Fibroblast of the conjunctiva (primary cell): ENCODE measurements at places on chromosomes 1 and 21.
A peak's percentile ranks its signal among the peaks of the same experiment; 100 is the strongest.

DNA sequence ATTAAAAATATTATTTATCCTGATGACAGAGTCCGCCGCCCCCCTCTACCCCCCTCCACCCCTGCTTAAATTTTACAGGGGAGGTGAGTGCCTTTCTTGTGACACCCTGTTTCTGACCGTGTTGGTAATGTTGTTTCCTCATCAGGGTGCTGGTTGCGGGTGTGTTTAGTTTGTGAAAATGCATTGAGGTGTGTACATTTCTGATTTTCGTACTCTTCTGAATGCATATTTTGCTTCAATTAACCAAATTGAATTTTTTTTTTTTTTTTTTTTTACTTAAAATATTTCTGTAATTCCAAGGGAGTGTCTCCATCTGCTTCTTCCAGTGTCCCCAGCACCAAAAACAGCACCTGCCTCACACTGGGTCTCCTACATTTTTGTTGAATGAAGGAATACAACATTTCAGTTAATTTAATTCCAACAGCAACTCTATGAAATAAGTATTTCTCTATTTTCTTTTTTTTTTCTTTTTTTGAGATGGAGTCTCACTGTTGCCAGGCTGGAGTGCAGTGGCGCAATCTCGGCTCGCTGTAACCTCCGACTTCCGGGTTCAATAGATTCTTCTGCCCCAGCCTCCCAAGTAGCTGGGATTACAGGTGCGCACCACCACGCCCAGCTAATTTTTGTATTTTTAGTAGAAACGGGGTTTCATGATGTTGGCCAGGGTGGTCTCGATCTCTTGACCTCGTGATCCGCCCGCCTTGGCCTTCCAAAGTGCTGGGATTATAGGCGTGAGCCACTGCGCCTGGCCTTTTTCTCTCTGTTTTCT, 5.6 kb upstream of the SLC2A1 start:
- DNase-seq: no peak

DNA sequence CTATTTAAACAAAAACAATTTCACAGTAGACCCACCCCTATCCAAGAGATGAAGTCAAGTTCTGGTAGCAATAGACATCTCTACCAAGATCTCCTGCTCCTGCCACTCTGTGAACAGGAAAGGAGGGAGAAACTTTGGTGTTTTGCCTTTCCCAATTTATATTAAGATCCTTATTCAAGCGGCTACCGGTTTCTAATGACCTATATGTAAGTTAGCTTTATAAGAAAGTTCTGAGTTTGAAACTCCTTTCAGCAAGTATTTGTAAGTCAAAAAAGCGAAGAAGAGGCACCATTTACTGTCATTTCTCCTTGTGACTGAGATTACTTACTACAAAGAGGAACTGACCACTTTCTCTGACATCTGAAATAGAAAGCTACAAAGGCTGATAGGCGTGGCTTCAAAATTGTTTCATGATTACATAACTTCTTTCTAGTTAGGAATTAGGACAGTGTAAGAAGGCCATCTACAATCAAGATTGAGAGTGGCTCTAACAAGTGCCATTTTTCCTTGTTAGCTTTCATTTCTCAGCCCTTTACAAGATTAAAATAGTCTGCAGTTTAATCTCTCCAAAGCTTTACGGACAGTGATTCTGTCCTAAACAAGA, at the start of gene MNDA:
Gene MNDA (plus strand): TSS at position 448 of the 604 bp plus-strand sequence. CDS start 10,803 bp downstream, outside the sequence.
- no peak for DNase-seq

- DNase-seq: no peak
Observed at GRCh38 chr1:243658594-243659105, 191.4 kb downstream of the AKT3 start.

GRCh38 chr1:226825037-226825745, 45.2 kb upstream of the PSEN2 start:
- no peak for DNase-seq

DNA sequence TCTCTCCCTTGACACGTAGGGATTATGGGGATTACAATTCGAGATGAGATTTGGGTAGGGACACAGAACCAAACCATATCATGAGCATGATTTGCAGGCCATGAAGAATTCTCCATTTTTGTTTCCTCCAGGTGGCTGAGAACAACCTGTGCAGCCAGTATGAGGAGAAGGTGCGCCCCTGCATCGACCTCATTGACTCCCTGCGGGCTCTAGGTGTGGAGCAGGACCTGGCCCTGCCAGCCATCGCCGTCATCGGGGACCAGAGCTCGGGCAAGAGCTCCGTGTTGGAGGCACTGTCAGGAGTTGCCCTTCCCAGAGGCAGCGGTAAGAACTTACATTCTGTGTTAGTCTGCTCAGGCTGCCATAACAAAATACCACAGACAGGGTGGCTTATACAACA, 9.7 kb downstream of the MX1 start:
- DNase-seq: no peak

DNA sequence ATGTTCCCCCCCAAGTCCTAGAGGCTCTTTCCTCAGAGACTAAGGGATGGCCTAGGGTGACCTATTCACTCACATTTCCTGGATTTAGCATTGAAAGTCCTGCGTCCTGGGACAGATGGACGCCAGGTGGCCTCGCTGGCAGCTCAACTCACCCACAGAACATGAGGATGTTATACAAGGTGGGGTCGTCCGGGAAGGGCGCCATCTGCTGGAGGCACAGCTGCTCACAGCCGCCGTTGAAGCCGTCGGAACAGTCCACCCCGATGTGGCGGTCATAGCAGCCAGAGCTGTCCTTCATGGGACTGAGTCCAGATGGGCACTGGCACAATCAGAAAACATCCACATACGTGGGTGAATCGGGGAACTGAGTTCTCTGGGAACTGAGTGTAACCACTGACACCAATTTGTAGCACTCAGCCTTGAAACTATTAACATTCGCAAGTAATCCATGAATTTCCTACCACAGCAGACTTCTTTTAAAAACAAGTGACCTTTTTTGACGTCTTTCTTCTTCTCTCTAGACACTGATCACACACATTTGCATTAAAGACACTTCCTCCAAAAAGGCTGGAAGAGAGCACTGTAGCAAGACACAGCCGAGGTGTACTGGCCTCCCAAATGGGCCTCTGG, 215.4 kb downstream of the ASTN1 start:
- peak; percentile 1 for DNase-seq

GRCh38 chr1:68799096-68799495, 302.2 kb upstream of the DEPDC1 start:
- DNase-seq: no peak

DNA sequence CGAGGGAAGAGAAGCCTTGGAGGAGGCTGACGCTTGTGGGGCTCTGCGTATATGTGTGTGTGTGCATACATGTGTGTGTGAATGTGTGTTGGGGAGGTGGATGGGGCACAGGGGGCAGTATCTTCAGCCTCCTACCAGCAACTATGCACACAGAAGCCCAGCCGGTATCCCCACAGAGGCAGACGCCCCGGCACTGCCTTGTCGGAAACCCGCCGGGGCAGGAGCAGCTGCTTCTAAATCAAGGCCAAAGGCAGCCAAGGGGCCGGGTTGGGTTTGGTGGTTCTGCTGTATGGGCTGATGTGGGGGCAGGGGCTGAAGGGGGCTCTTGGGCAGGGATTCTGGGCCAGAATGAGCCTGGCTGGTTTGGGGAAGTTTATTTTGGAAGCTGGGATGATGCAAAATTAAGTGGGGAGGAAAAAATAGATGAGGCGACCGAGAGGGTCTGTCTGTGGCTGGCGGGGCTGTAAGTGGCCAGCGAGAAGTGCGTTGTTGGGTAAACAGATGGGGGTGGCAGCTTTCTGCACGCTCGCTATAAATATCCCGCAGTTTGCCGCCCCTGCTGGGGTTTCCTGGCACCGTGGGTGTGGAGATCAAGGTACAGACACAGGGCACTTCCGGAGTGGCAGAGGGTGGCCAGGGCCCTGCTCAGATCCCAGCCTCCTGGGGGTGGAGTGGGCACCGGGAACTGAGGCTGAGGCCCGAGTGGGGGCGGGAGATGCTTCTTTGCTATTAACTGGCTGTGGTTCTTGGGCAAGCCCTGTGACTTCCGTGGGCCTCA, 11.0 kb upstream of the WNT4 start:
- no peak for DNase-seq

GRCh38 chr1:23558140-23558871, 995 bp downstream of the ID3 start:
- DNase-seq: no peak

DNA sequence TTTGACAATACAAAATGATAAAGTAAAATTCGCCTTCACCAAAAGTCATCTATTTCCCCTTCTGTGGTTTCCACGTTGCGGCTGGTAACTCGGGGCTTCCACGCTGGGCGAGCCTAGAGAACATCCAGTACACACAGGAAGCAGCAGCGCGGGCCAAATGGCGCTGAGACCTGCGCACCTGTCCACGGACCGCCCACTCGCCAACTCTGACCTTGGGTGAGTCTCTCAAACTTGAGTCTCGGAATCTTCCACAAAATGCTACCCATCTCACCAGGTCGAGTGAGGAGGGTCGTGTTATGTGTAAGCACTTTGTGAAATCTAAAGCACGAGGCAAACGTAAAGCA, 820 bp upstream of the TTF2 start:
- DNase-seq: no peak

DNA sequence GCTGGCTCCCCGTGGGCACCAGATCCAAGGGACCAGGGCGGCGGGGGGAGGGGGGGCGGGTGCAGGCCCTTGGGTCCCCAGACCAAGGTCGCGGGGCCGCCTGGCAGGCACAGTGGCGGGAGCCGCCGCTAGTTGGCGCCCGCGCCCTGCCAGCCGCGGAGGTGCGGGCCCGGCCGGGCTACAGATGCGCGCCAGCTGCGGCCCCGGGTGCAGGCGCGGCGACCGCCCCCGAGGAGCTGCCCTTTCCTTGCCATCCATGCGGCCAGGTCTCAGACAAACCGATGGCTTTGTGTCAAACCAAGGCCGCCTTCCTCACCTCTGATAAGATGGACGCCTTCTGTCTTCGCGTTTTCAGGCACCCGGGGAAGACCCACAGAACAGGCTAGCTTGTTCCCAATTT, 2.2 kb upstream of the RUNX3 start:
- no peak for DNase-seq

DNA sequence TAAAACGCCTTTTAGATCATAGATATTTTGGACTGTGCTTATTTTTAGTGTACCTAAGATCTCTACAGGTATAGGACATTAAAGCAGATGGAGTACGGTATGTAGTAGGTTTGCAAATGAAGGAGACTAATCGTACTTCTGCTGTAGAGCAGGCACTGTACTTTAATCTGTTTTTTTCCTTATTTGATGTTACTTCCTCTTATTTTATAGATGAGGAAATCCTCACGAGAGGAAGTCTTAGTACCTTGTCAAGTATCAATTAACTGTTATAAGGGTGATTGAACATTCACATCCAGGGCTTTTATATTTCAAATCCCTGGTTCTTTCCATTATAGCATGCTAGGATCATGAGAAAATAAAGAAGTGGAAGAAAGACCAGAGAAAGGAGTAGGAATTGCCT, 41.1 kb downstream of the CACHD1 start:
- no peak for DNase-seq

DNA sequence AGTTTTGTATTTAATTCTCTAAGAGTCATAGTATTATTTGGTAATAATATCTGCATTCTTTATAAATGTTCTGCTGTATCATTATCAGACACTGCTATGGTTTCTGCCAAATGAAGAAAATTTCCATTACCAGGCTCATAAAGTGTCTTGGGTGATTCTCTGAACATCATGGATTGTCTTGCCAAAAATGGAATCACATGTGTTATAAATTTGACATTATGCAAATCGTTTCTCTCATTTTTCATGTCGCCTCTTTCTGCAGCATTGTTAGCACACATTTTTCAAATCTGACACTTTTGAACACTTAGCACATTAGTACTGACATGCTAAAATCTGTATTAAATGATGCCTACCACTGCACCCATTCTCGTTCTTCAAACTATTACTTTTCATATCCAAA, 74.2 kb upstream of the NEK7 start:
- no peak for DNase-seq

DNA sequence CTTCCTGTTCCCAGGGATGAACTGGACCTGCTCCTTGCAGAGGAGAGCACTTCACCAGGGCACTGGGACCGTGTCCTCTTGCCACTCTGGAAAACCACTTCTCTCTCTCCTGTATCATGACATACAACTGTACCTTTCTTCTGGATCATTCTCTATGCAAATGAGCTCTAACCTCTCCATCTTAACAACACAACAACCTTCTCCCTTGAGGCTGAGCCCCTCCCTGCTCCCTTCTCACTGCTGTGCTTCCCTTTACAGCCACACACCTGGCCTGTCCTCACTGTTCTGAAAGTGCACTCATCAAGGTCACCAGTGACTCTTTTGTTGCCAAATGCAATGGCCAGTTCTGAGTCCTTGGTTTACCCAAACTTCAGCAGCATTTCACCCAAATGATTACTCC, 54.5 kb upstream of the MRPS6 start:
- DNase-seq: no peak

DNA sequence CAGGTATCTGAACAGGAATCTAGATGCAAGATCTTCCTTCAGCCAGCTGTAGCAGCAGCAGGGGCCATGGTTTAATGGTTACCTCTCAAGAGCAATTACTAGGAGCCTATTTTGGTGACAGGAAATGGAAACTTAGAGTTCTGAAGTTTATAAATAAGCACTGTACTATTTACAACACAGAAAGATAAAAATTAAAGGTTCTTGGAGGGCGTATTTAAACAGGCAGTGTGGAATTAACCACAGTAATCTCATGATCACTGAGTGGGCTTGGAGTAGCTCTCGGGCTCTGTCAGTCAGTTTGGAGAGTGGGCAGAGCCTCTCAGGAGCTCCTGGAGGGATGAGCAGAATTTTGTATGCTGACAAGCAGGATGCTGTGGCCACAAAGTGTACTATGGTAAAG, 10.2 kb upstream of the FCRL5 start:
- DNase-seq: no peak

DNA sequence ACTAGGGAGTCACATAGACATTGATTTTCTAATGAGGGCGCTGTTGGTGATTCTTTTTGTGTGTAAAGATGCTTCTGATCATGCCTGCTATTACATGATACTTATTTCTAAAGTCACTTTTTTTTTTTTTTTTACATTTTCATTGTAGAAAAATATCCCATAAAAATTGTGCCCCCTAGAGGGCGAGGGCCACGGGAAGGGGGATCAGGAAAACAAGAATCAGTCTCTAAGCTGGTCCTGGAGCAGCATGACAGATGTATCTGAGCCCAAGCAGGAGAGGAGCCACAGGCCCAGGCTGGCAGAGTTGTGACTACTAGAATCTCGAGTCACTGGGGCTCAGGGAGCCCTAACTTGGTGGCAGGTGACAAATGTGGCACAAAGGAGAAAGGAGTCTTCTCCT, 28.1 kb downstream of the ZSCAN20 start:
- DNase-seq: no peak

- no peak for DNase-seq
Observed at GRCh38 chr21:42350318-42350910, 380 bp downstream of the TFF2 start.

DNA sequence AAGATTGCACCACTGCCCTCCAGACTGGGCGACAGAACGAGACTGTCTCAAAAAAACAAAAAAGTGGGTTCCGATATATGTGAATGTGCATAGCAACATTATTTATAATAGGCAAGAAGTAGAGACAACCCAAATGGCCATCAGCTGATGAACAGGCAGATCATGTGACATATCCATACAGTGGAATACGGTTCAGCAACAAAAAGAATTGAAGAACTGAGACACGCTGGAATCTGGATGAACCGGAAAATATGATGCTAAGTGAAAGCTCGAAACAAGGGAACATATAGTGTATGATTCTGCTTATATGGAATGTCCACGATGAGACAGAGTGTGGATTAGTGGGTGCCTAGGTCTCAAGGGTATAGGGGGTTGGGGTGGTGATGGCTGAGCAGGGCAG, 28.5 kb upstream of the MORC3 start:
- no peak for DNase-seq
